AG20443 (cell line): ENCODE measurements at places on chromosomes 4 and X.

- no peak for DNase-seq
Measured at GRCh38 chr4:174425669-174426068, 96.6 kb downstream of the HPGD start.

DNA sequence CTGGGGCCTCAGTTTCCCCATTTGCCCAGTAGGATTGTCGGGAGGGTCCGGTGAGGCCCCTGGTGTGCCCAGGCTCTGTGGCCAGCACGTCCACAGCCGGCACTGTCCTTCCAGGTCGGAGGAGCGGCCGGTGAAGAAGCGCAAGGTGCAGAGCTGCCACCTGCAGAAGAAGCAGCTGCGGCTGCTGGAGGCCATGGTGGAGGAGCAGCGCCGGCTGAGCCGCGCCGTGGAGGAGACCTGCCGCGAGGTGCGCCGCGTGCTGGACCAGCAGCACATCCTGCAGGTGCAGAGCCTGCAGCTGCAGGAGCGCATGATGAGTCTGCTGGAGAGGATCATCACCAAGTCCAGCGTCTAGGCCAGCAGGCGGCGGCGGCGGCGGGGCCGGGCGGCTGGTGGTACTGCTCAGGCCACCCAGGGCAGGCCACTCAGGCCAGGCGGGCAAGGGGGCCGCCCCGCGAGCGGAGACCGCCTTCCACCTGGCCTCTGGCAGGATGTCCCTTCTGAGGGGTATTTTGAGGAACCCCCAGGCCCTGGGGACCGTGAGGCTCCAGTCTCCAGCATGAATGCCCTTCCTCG lies 6.7 kb downstream of the MSANTD1 start:
- no peak for DNase-seq

DNA sequence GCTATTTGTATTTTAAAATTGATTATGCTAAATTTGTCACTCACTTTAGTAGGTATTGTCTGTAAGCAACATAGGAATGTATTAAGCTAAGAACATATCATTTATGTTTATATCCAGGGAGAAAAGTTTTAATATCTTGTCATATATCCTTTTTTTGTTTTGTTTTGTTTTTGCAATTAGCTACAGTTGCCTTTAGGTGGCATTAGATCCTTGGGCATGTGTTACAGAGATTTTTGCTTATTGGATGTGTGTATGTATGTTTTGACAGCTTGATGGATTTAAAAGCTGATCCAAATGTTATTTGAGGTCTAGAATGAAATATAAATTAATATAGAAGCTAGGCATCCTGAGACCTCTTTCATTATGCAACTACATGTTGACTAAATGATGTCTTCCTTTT lies 36.1 kb upstream of the OTUD4 start:
- DNase-seq, result peak; percentile 38

DNA sequence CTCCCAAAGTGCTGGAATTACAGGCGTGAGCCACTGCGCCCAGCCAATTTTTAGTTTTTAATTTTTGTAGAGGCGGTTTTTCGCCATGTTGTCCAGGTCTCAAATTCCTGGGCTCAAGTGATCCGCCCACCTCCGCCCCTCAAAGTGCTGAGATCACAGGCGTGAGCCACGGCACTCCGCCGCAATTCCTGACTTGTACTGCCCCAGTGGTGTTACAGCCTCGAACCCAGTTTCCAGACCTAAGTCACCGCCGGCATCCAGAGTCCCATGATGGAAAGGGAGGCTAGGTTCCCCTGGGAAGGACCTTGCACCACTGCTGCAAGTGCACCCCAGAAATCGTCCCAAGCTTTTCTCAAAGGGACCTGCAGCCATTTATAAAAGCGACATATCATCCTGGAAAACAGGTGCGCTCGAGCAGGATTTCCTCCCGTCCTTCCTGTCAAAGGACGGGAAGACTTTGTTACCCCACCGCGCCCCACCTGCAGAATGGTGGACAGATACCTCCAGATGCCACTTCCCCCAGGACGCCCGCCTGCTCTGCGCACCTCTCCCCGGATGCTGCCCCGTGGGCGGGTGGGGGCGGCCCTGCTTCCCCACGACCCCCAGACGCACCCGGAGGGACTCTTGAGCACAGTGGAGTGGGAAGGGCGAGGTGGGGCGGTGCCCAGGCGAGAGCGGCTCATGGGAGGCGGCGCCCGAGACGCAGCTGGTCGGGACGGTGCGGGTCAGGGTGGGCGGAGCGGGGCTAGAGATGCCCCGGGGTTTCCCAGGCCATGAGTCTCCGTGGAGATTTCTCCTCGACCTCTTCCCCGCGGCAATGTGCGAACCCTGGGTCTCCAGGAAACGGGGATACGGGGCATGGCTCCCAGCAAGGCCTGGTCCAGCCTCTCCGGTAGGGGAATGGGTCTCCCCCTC lies 947 bp upstream of the RPL10 start:
- DNase-seq, result peak; percentile 61

DNA sequence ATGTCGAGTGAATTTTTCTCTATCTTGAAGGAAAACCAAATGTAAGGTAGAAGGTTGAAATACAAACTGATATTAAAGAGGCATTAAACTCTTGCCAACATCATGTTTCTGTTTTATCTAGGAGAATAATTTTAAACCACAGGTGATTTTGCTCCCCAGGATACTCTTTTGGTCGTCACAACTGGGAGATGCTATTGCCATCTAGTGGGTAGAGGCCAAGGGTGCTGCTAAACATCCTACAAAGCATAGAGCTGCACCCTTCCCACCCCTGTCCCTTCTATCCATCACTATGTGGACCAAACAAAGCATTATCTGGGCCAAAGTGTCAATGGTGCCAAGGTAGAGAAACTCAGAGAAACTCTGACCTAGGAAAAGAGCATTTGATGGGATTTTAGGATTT lies 154.6 kb upstream of the MAGEB2 start:
- DNase-seq, result no peak

GRCh38 chrX:115233497-115234455 lies at the start of gene LRCH2:
TSS of gene LRCH2 (minus strand) at chrX:115234096. CDS start at chrX:115234041, 55 bp downstream.
- peak; percentile 62 for DNase-seq

DNA sequence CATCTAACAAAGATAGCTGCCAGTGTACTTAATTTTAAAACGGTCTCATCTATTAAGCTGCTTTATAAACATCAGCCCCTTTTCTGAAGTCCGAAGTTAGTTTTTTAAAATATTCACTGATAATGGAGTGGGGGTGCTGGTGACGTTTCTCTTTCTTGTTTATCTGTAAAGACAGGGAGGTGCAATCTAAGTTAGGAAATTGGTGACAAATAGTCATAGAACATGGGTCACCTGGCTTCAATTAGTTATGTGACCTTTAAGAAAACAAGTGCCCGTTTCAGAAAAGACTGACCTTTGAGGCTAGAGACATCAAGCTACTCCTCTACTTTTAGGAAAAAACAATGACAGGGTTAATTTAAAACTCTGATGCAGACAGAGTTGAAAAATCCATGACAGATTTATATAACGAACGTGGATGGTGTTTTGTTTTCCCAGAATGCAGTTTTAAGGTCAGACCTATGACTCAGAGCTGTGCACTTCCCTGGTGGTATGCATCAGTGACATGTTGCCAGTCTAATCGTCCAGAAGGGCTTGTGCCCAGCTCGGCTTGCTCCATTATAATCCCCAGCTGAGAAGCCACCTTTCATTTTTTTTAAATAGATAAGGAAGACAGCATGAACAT lies 38.2 kb downstream of the FHL1 start:
- peak; percentile 36 for DNase-seq

DNA sequence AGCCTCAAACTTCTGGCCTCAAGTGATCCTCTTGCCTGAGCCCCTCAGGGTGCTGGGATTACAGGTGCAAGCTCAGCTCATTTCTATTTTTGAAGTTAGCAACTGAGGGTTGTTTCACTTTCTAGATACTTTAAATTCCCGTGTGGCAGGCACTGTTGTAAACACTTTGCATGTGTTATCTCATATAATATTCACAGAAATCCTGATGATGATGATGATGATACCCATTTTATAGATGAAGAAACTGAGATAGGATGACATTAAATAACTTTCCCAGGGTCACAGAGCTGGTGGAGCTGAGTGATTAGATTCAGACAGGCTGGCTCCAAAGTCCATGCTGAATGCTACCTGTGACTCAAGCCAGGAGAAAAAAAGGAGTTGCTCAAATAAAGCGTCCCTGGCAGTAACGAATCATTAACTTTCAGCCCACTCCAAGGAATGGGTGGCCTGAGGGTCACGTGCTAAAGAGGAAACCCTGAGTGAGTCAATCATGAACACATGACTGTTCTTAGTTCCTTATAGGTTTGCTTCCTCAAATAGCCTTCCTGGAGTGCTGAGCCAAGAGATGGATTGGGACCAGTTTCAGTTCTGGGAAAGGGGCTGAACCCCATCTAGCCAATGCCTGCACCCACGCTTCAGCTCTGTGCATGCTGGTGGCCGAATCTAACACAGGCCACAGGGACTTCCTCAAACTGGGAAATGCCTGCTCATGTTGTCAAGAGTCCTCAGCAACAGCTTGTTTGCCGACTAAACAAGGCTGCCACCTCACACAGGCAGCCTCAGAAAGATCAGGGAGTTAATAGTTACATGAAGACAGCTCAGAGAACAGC lies 52.8 kb downstream of the RBM47 start:
- DNase-seq, result peak; percentile 72

DNA sequence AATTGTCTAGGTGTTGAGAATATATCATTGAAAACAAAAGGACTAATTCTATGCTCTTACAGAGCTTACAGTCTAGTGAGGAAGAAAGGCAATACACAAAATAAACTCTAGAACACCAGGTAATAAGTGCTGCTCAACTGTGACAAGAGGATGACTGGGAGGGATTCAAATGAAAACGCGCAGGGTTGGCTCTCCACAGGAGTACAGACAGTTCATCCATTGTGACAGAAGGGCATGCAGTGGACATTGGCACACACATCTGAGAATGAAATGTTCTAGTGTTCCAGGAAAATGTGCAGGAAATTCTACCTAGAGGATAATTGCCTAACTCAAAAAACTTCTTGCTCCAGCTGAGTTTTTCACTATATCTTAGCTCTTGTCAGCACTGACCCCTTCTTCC lies 492.0 kb downstream of the IDS start:
- no peak for DNase-seq

GRCh38 chrX:99078301-99078700 lies 1331.8 kb downstream of the PCDH19 start:
- DNase-seq, result no peak

- no peak for DNase-seq
Measured at GRCh38 chr4:187940299-187940698, 55.3 kb upstream of the ZFP42 start.

DNA sequence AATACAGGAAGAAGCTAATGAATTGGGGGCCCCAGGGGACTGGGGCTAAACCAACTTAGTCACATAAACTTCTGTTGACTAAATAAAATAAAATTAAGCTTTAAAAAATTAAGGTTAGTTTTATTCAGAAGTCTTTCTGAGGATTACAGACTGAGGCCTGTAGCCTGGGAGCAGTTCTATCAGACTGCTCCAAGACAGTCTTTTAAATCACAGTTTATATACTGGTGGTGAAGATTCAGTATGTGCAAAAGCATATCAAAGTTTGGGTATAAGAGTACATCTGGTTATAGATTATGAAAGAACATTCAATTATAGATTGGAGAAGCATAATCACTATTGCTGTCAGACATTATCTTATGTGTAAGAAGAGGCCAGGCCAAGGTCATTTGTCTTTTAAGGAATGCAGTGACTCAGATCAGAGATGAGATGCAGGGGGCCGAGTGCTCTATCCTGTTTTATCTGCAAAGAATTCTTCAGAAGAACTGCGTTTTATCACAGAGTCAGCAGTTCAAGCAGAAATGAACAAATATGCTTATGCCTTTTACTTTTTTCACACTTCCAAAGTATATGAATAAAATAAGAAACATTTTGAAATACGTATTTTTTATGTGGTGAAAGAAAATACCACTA lies 109.4 kb downstream of the PDHA2 start:
- DNase-seq, result no peak

- peak; percentile 52 for DNase-seq
Measured at GRCh38 chrX:40172401-40173142, 74.8 kb upstream of the BCOR start.

DNA sequence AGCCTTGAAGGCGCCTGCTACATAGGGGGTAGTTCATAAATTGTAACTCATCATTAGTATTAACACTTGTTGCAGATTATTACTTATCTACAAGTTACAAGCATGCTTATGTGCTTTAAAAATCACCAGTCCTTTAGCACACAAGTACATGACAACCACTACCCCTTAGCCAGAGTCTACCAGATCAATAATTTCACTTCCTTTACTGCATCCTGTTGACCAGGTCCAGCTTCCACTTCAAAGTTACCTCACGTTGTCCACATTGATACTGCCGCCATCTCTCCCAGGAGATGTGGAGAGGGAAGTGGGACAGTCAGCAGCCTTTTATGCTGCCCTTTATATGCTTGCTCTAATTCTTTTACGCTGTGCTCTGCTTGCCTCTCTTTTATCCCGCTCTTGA lies 231.3 kb upstream of the CXXC4 start:
- no peak for DNase-seq

- no peak for DNase-seq
Measured at GRCh38 chr4:184849185-184849584, 23.4 kb upstream of the ACSL1 start.

- no peak for DNase-seq
Measured at GRCh38 chr4:98794565-98795205, 134.2 kb downstream of the EIF4E start.

GRCh38 chr4:15343581-15343980 lies 84.3 kb upstream of the C1QTNF7 start:
- DNase-seq, result no peak

DNA sequence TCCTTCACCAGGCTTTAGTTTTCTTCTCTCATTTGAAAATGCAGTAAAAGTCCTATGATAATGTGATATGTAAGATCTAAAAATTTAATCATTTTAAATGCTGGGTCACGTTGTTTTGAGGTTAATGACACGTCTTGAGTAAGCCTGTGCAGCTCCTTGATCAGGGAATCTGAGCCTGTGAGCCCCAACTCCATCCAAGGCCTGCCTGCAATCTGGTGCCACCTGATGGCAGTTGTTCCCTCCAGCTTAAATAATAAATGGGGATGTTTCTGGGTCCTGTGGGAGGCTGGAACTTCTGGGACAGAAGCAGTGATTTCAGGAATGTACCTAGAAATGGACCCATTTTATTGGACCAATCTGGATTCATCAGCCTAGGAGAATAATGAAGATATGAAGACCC lies 455.4 kb upstream of the ADGRL3 start:
- DNase-seq, result no peak

GRCh38 chr4:337932-338758 lies 531 bp downstream of the ZNF141 start:
- DNase-seq, result peak; percentile 54

DNA sequence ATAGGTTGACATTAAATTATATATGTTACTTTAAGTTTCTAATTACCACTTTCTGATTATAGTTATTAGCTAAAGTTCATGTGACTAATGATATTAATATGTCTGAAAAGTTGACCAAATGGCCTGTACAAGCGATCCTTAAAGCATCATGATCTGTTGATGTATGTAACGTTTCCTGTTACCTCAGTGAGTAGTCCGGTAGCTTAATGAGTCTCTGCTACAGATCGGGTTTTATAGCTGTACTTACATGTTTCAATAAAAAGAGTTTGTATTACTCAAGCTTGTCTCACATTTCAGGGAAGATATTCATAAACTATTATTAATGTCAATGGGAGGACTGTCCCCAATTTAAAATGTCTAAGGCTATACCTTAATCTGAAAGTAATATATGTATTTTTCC lies 246.3 kb downstream of the PPP3CA start:
- no peak for DNase-seq
